ENCODE measurements at places on chromosomes 11 and 22.

DNA sequence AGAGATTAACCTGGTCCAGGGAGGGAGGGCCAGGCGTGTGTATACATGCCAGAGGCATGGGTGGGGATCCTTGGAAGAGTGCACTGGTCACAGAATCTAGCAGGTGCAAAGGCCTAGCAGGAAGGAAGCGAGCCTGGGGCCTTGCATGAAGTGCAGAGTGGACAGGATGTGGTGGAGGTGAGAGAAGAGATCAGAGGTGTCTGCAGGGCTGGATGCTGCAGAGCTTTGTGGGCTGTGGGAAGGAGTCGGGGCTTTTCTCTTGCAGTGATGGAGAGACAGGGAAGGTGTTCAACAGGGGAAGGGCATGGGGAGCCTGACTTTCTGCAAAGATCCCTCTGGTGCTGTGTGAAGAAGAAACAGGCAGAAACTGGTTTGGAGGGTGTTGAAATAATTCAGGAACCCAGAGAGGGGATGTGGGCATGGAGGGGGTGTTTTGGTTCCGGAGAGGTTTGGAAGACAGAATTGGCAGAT, 2.5 kb upstream of the TPST2 start:
- no peak for DNase-seq

GRCh38 chr11:15940462-15941205, 415.7 kb downstream of the SOX6 start:
- no peak for DNase-seq

GRCh38 chr11:128906185-128907050, 15.3 kb downstream of the KCNJ5 start:
- no peak for DNase-seq

DNA sequence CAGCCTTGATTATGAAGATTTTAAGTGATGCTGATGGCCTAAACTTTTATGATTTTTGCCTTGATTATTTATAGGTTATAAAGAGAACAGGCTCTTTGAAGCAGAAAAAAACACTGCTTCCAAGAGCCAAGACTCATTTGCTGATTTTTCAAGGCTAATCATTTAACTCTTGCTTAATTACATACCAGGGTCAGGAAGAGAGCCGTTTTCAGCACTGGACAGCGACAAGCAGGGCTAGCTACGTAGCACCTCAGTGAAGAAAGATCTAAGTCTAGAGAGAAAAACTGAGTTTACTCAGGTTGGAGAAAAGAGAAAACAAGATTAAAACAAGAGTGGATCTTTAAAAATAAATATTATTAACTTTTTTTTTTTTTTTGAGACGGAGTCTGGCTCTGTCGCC, 615.4 kb upstream of the B3GAT1 start:
- no peak for DNase-seq

DNA sequence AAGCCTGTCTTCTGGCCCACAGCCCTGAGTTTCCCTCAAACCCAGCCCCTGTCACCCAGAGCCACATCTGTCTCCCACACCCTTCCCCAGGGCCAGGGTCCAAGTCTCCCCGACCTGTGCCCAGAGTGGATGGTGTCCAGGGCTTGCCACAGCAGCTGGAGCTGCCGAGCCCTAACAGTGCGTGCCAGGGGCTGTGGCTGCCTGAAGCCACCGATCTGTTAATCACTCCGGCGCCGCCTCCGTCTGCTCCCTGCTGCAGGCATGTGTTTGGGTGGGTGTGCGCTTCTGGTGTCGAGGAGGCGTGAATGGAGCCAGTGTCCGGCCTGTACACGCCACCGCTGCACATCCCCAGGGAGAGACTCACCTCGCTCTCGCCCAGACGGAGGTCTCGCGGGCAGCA, 26.1 kb downstream of the SHISAL1 start:
- DNase-seq, result no peak

GRCh38 chr22:49405590-49405989, 422.1 kb downstream of the BRD1 start:
- DNase-seq, result no peak

DNA sequence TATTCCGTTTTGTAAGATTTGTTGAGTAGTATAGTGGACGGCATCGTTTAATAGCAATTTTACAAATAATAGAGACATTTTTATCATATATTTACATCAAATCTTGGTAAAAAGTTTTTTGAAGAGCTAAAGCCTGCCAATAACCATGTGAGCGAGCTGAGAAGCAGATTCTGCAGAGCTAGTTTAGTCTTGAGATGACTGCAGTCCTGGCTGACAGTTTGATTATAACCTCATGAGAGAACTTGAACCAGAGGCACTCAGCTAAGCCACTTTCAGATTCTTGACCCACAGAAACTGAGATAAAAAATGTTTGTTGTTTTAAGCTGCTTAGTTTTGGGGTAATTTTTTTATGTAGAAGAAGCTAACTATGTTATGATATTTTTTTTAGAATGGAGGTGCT, 78.9 kb downstream of the PDE3B start:
- DNase-seq, result no peak

GRCh38 chr11:113796663-113797259, 17.2 kb downstream of the CLDN25 start:
- DNase-seq, result no peak

DNA sequence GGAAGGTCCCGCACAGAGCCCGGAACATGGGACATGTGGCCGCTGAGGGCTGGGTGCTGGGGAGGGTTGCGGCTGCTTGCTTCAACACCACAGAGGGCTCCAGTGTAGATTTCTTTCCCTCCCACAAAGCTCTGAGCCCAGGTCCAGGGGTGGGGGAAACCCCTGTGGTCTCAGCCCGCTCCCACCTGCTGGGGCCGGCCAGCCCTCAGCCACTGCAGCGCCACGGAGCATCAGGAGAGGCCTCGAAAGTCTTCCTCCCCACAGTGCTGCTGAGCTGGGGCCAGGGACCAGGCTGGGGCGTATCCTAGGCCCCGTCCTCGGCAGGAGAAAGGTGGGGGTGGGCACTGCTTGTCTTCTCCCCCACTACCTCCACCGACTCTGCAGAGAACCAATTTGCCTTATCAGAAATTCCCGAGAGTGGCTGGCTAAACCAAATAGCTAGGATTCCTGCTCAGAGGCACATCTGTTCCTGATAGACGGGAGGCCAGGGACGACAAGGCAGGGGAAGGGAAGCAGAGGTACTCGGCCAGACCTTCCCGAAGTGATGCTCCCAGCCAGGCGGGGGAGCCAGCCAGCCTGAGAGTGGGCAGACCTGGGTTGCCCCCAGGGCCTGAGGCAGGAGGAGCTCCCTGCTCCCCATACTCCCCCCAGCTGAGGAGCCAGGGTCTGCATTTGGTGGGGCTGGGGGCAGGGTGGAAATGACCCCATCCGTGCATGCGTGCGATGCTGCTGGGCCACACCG, 18.7 kb downstream of the IGF2 start:
- DNase-seq, result no peak

DNA sequence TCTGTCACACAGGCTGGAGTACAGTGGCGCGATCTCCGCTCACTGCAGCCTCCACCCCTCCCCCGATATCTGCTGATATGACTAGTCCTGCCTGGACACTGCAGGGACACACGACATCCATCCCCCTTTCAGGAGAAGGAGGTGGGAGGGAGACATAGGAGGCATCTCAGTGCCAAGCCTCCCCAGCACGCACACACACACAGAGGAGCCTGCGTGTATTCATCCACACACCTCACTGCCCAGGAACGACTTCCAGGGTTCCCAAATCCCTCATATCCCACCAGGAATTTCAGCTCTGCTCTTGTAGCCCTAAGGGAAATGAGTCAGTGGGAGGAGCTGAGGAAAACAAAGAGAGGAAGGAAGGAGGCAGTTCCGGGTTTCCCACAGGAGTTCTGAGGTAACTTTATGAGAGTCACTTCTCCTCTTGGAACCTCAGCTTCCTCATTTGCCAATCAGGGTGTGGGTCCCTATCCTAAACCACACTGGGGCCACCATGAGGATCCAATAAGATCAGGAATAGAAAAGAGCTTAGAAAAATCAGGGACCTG, 37.2 kb upstream of the ACER3 start:
- no peak for DNase-seq

GRCh38 chr11:109454857-109455256, 32.9 kb downstream of the C11orf87 start:
- no peak for DNase-seq

GRCh38 chr22:42693055-42693762, 27.5 kb downstream of the A4GALT start:
- DNase-seq, result no peak

GRCh38 chr11:61601512-61601911, 20.6 kb upstream of the SYT7 start:
- no peak for DNase-seq

DNA sequence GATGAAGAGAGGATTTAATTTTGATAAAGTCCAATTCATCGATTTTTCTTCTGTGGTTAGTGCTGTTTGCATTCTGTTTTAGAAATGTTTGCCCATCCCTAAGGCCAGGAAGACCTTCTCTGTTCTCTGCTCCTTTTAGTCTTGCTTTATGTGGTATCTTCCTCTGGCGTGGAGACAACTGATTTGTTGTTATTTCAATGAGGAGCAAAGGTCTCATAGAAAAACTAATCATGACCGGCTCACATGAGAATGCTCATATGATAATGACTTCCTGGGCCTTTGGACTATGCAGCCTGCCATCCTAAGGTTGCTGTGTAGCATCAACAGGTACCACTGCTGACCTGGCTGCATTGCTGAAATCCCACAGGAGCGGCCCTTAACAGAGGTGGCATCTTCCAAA, 19.8 kb downstream of the SCGB1A1 start:
- no peak for DNase-seq

- DNase-seq, result no peak
These were observed 8.3 kb upstream of the SORL1-AS1 start for GRCh38 chr11:121460941-121461514.

DNA sequence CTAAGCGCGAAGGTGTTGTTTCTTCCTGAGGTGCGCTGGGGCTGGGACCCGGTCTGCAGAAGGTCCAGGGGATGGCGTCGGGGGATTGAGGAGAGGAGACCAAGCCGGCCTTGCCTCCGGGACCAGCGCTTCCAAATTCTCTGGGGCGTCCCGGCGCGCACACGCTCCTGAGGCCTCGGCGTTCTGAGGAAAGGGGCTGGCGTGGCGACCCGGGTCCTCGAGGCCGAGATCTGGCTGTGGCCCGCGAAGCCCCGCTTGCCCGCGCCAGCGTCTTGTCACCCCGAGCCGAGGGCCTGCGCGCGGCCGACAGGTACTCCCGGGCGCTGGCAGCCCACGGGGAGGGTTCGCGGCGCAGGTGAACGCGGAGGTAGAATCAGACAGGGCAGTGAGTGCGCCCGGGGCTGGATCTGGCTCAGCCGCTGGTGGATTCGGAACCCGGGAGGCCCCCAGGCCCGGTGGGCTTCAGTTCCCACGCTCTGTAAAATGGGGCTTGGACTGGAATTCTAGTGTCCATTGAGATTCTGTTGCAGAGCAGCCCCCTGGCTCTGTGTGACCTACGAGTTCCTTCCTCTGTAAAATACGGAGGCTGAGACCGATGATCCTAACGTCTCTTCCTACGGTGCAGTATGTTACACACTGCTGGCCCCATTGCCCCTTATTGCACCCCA, 14.7 kb downstream of the SSH3 start:
- no peak for DNase-seq

DNA sequence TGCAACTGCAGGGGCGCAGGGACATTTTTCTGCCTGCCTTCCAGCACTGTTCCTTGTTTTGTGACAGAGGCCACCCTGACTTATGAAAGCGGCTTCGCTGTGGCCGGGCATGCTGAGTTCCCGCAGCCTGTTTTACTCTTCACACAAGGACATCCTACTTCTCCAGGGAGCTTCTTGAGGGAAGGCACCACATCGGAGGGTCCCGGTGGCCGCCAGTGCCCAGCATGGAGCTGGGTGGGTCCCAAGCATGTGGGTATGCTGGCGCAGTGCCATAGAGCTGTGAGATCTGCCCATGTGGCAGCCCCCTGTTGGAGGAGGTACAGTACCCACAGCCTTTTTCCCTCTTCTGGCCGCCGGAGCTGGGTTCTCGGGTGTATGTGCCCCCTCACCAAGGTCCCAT, 136.1 kb downstream of the GRIK4 start:
- no peak for DNase-seq

DNA sequence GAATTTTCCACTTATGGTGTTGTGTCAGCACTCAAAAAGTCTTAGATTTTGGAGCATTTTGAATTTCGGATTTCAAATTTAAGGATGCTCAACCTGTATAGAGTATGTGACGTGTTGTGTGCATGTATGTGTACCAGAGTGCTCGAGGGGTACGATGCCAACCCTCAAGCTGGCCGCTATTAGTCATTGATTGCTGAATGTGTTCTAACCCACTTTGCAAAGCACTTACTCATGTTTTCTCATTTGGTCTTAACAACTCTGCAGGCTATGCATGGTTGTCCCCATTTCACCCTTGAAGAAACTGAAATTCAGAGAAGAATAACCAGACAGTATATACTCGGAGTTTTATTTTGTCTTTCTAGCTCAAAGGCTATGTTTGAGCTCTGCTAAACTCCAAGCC, 196.4 kb upstream of the TENM4 start:
- no peak for DNase-seq

DNA sequence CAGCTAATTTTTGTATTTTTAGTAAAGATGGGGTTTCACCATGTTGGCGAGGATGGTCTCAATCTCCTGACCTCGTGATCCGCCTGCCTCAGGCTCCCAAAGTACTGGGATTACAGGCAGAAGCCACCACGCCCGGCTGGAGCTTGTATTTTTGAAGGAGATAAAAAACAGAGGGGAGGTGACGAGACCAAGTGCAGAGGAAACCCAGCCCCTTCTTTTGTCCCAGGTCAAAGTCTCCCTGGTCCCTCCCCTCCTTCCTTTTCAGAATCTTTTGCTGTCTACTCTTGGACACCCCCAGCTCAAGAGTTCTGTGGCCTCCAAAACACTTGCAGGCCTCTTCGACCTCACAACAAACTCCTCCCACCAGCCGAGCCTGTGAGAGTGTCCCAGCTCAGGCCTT, 12.2 kb upstream of the TMEM184B start:
- no peak for DNase-seq

DNA sequence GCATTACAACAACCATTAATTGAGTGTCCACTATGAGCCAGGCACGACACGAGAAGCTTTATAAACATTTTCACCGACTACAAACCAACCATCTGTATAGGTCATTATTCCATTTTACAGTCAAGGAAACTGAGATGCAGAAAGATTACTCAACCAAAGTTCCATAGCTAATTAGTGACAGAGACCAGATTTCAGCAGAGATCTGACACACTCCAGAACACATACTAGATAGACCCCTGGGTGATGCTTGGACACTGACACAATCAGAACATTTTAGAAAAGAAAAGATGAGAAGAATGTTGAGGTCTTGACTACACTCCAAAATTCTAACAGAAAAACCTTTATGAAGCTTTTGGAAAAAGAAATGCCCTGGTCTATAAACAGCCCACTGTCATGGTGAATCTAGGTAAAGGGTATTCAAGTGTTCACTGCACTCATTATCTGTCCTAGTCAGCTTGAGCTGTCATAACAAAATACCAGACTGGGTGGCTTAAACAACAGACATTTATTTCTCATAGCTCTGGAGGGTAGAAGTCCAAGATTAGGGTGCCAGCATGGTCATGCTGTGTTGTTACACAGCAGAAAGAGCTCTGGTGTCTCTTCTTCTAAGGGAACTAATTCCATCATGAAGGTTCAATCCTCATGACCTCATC, 89.0 kb downstream of the RELT start:
- DNase-seq, result no peak
